Activated CD8-positive, alpha-beta memory T cell treated with anti-CD3 and anti-CD28 coated beads for 1 hour (primary cell): ENCODE measurements at places on chromosomes 2 and 18.

- DNase-seq, result no peak
Measured at GRCh38 chr2:109080757-109081156, 48.2 kb upstream of the SH3RF3 start.

- DNase-seq, result peak; percentile 15
Measured at GRCh38 chr2:202178346-202178958, 59.9 kb downstream of the SUMO1 start.

- DNase-seq, result no peak
Measured at GRCh38 chr18:44195394-44196140, 485.1 kb upstream of the SETBP1 start.

DNA sequence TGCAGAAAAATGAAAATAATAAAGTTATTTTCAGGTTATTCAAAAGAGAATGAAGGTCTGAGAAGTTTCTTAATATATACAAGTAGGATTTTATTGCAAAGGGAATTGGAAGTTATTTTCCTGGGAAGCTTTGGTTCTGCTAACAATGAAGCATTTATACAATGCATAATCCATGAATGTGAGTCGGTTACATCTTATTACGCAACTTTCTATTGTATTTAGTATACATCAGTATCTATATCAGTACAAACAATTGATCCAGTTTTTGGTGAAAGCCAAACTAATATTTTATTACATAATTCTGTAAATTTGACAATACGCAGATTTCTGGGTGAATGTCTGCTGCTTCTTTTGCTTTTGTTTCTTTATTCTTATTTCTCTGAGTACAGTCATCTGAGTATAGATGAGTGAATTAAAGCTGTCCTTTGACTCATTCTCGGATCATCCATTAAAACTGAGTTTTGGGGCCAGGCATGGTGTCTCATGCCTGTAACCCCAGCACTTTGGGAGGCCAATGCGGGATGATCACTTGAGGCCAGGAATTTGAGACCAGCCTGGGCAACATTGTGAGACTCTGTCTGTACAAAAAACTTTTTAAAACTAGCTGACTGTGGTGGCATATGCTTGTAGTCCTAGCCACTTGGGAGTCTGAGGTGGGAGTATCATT is 108.5 kb downstream of the SOCS6 start:
- no peak for DNase-seq

GRCh38 chr2:188963741-188964140 is 10.4 kb upstream of the COL3A1 start:
- DNase-seq, result no peak

GRCh38 chr18:33212363-33212762 is 228.2 kb downstream of the CCDC178 start:
- no peak for DNase-seq

GRCh38 chr2:225670111-225670974 is 270.8 kb downstream of the NYAP2 start:
- no peak for DNase-seq

DNA sequence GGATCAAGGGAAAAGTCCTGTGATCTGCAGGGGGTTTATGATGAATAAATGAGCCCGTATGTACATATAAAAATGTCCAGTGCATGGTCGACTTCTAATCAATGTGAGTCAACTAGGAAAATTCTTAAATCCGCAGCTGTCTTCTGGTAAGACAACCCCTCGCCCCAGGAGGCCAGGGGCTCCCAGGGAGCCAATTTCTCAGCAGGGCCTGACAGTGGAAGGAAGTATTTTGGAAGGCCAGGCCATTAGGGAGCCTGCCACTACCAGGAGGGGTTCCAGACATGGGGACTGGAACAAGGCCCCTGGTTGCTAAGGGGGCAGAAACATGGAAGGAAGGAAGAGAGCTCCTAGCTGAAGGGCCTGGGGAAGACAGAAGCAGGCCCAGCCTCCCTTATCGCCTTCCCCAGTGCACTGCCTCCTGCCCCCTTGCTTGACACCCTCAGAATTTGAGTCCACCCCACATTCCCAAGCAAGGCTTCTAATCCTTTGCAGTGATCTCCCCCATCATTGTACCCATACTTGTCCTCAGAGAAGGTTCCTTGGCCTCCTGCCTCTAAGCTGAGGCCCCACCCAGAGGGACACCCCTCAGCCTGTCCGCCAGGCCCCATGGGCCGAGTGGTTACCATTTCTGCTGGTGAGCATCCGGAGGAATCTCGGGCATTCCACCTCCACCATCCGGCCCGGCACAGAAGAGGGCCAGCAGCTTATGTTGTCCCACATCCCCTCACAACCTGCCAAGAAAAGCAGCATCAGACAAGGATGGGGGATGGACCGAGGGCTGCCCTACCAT is 45.9 kb downstream of the SCTR start:
- no peak for DNase-seq

GRCh38 chr18:67468038-67468437 is 48.5 kb downstream of the DSEL start:
- DNase-seq, result no peak

- DNase-seq, result no peak
Measured at GRCh38 chr2:151780938-151781337, 46.7 kb upstream of the NEB start.

GRCh38 chr18:13258921-13259320 is 40.4 kb downstream of the LDLRAD4 start:
- no peak for DNase-seq

GRCh38 chr18:79919089-79919488 is 32.4 kb downstream of the SLC66A2 start:
- DNase-seq, result no peak

GRCh38 chr2:67760995-67761394 is 301.8 kb downstream of the C1D start:
- no peak for DNase-seq

GRCh38 chr2:205077159-205077558 is 531.9 kb downstream of the PARD3B start:
- DNase-seq, result no peak

DNA sequence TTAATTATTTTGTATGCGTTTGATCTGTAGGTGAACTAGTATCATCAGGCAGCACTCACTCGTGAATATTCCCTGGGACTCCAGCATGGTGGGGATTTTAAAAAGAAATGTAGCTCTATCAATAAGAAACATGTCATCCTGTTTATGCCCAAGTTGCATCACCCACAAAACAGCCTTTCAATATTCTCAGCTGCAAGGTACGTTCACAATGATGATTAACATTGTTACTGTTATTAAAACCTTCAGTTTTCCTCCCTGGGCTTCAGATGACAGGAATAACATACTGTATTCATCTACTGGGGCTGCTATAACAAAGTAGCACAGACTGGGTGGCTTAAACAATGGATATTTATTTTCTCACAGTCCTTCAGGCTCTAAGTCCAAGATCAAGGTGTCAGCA is 87.9 kb upstream of the KLHL29 start:
- no peak for DNase-seq

- no peak for DNase-seq
Measured at GRCh38 chr2:1011985-1012384, 61.3 kb downstream of the SNTG2 start.

- no peak for DNase-seq
Measured at GRCh38 chr2:8472545-8473323, 209.1 kb upstream of the ID2 start.

DNA sequence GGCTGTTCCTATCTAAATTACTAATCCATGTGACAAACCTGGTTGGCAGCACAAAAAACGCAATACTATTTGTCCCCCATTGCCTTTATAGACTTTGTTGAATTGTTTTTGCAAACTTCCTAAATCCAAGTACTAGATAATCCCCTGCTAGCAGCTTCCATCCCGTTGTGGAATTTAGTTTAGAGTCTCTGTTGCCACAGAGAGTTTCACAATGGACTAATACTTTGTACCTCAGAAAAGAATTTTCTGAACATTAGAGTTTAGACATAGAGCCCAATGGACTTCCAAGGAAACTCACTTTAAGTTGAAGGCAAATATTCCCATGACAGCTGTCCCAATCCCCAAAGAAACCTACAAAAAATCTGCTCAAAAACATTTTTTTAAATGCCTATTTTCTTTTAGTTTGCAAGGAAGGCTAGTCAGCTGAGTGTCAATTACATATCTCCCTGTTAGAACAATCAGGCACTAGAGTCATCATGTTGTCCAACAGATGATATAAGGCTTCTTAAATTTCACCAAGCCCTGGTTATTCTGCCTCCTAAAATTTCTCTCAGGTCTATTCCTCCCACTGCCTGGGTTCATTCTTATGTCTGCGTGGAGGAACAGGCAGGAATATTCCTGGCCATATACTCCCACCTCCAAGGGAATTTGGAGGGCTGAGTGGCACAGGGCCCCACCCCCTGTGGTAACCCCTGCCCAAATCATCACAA is 27.2 kb downstream of the RNF152 start:
- DNase-seq, result no peak

- DNase-seq, result no peak
Measured at GRCh38 chr2:73614997-73615396, 27.2 kb downstream of the NAT8 start.

DNA sequence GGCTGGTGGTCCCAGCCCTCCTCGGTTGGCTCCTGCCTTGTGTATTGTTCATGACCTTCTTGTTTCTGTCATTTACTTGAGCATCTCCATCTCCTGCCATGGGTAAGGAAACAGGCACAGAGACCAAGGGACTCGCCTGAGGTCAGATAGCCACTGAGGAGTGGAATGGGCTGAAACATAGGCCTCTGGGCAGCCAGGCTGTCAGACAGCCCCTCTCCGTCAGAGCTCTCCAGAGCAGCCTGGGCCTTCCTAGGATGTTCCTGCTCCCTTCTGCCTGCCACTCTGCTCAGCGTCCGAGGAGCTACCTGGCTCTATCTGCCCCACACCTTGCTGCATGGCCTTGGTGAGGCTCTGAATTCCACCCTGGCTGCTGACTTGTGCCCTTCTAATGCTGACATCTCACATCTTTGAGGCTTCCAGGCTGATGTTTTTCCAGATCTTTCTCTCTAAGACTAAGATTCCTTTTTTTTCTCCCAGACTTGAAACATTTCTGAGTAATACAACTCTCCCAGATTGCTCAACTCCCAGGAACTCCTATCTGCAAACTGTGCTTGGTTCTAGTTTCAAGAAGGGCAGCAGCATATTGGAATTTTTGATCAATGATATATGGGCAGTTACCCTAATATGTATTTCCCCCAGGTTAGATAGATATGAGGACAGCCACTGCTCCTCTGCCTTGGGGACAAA is 67.7 kb downstream of the MCFD2 start:
- DNase-seq, result no peak
